IPS DF 6.9 (cell line): ENCODE measurements at places on chromosomes 12 and 14.

DNA sequence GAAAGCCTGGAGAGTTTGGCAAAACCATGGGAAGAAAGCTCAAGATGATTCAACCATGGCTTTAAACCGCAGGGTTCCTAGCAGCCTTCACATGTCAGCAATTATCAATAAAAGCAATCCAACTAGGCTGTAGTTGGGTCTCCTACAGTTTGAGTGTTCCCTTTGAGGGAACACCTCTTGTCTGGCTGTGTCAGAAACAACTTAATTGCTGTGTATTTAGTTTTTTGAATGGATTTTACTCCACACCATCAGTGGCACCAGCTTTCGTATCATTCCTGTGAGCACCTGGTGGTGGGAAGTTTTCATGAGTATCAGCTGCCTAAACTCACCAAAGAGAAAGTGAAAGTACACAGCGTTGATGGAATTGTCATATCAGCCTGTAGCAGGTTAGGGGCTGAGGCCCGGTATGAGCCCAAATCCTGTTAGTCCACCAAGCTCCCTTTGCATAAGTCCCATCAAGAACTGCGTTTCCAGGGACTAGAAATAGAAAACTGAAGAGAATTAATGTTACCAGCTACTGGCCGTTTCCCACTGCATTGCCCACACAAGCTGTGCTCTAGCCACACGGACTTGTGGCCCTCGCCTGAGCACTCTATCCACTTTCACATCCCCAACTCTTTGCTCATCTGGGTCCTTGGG, 10.9 kb upstream of the IL26 start:
- H3K36me3 ChIP-seq: no peaks in the 10 kb centered on the region
- no peak overlapping the region for H3K4me3 ChIP-seq
- DNase-seq: no peak
- H3K27ac ChIP-seq: no peak overlapping the region
- no peaks in the 10 kb centered on the region for H3K27me3 ChIP-seq
- H3K4me1 ChIP-seq: no peaks in the 10 kb centered on the region

- DNase-seq: no peak
- H3K27ac ChIP-seq: no peak overlapping the region
- H3K27me3 ChIP-seq: no peaks in the 10 kb centered on the region
- H3K4me1 ChIP-seq: no peaks in the 10 kb centered on the region
- H3K4me3 ChIP-seq: no peak overlapping the region
Measured at GRCh38 chr12:91885851-91886731, 259.6 kb downstream of the BTG1 start.

DNA sequence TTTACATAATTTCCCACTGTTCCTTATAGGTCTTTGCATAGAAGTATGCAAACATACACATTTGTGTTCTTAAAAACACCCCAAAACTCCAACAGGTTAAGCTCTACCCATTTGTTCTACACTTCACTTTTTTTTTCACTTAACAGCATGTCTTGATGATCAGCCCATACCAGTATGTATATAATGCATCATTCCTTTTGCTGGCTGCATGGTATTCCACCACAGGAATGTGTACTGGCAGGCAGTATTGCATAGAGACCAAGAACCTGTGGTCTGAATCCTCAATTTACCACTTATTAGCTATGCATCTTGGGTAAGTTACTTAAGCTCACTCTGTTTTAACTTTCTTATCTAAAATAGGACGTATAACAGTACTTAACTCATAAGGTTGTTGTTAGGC, 65.5 kb downstream of the SAMD4A start:
- no peak for DNase-seq
- H3K27me3 ChIP-seq: no peaks in the 10 kb centered on the region
- H3K27ac ChIP-seq: no peak overlapping the region
- no peaks in the 10 kb centered on the region for H3K36me3 ChIP-seq

- H3K36me3 ChIP-seq: no peaks in the 10 kb centered on the region
- no peak for DNase-seq
- no peak overlapping the region for H3K27ac ChIP-seq
- H3K4me1 ChIP-seq: peaks cover 2% of the 10 kb centered on the region; the same call in 1 of the 2 replicates
- H3K4me3 ChIP-seq: no peak overlapping the region
Measured at GRCh38 chr12:12671850-12672660, 23.9 kb downstream of the GPR19 start.

DNA sequence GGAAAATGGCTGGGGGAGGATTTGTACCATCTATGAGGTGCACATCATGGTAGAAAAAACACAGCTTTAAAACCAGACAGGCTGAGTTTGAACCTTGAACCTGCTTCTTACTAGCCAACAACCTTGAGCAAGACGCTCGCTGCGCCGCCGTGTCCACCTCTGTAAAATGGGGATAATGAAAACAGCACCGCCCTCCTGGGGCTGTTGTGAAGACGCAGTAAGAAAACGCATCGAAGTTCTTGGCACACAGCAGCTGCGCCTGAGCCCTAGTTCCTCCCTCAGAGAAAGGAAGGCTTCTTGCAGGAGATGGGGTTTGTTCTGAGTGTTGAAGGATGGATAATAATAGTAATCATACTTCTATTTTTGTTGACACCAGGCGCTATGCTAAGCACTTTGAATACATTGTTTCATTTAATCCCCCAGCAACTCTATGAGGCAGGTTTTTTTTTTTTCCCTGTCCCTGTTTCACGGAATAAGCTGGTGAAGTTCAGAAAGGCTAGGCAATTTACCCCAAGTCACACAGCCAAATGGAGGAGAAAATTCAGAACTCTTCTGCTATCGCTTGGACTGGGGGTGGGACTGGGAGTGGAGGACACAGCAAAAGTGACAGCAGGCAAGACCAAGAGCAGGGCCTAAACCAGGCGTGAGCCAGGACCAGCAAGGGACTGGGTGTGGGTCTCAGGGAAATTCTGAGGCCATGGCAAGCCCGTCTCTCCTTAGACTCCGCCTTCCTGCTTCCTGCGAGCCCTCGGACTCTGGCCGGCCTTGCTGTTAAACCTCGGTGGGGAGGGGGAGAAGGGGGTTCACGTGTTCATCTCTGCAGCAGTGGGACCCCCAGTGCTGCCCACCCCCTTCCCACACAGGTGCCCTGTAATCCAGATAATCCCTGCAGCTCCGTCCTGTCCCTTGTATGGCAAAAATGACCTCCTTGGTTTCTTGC, 97.5 kb downstream of the LRRC74A start:
- DNase-seq: no peak
- H3K27ac ChIP-seq: no peak overlapping the region
- no peaks in the 10 kb centered on the region for H3K27me3 ChIP-seq
- H3K36me3 ChIP-seq: no peaks in the 10 kb centered on the region
- H3K4me1 ChIP-seq: peaks cover 30% of the 10 kb centered on the region

DNA sequence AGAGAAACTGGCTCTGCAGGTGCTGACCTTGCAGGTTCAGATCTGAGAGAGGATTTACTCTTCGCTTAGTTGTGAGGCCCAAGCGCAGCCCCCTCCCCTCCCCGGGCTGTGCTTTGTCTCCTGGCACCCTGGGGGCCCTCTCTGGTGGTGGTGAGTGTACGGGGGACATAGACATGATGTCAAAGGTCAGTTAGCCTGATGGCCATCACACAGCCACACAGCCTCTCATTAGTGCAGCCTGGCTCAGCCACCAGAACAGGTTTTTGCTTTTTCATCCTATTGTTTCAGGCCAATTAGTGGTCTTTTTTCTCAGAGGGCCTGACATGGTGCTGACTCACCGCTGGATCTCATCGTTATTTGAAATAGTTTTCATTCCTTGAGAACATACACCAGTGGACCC, 437.9 kb downstream of the AACS start:
- H3K27ac ChIP-seq: no peak overlapping the region
- no peaks in the 10 kb centered on the region for H3K36me3 ChIP-seq
- H3K27me3 ChIP-seq: no peaks in the 10 kb centered on the region
- no peak for DNase-seq
- no peaks in the 10 kb centered on the region for H3K4me1 ChIP-seq
- no peak overlapping the region for H3K4me3 ChIP-seq

GRCh38 chr12:114671443-114672411, 12.2 kb downstream of the TBX3 start:
- H3K27me3 ChIP-seq: peaks cover 72% of the 10 kb centered on the region
- no peak overlapping the region for H3K27ac ChIP-seq
- peak overlapping the region; percentile 12; the same call in 1 of the 2 replicates for H3K4me3 ChIP-seq
- peaks cover 11% of the 10 kb centered on the region for H3K4me1 ChIP-seq
- H3K36me3 ChIP-seq: no peaks in the 10 kb centered on the region

GRCh38 chr14:90743826-90744225, 72.4 kb downstream of the TTC7B start:
- H3K4me1 ChIP-seq: no peaks in the 10 kb centered on the region
- H3K27me3 ChIP-seq: no peaks in the 10 kb centered on the region
- H3K4me3 ChIP-seq: no peak overlapping the region
- no peak for DNase-seq

GRCh38 chr12:1691123-1692007, 495 bp downstream of the ADIPOR2 start:
- no peaks in the 10 kb centered on the region for H3K27me3 ChIP-seq
- no peak for DNase-seq
- H3K36me3 ChIP-seq: no peaks in the 10 kb centered on the region
- no peaks in the 10 kb centered on the region for H3K4me1 ChIP-seq
- H3K4me3 ChIP-seq: peak overlapping the region; percentile 58; the same call in 1 of the 2 replicates

GRCh38 chr12:42560977-42561376, 28.6 kb downstream of the PRICKLE1 start:
- no peaks in the 10 kb centered on the region for H3K4me1 ChIP-seq
- no peak overlapping the region for H3K27ac ChIP-seq
- H3K4me3 ChIP-seq: no peak overlapping the region
- H3K27me3 ChIP-seq: no peaks in the 10 kb centered on the region
- H3K36me3 ChIP-seq: no peaks in the 10 kb centered on the region

GRCh38 chr12:51926718-51927117, 19.4 kb downstream of the ACVRL1 start:
- no peaks in the 10 kb centered on the region for H3K36me3 ChIP-seq
- no peak overlapping the region for H3K4me3 ChIP-seq
- peaks cover 1% of the 10 kb centered on the region; the same call in 1 of the 2 replicates for H3K4me1 ChIP-seq
- H3K27me3 ChIP-seq: no peaks in the 10 kb centered on the region

DNA sequence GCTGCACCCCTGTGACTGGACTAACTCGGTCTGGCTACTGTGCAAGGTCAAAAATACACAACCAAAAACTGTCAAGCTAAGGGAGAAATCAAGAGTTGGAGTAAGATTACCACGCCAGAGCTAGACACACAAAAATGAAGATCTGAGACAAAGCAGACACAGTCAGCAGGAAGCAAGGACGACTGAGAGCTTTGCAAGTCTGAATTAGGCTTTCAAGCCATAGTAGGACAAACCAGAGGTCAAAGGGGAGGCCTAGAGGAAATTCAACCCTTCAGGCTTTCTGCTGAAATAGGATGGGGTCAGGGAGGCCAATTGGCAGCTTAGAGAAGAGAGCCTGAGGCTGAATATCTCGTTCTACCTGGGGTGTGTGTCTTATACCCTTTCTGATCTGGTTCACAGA, 117.3 kb downstream of the LLPH start:
- H3K27me3 ChIP-seq: no peaks in the 10 kb centered on the region
- DNase-seq: no peak
- H3K36me3 ChIP-seq: no peaks in the 10 kb centered on the region
- H3K4me1 ChIP-seq: no peaks in the 10 kb centered on the region

DNA sequence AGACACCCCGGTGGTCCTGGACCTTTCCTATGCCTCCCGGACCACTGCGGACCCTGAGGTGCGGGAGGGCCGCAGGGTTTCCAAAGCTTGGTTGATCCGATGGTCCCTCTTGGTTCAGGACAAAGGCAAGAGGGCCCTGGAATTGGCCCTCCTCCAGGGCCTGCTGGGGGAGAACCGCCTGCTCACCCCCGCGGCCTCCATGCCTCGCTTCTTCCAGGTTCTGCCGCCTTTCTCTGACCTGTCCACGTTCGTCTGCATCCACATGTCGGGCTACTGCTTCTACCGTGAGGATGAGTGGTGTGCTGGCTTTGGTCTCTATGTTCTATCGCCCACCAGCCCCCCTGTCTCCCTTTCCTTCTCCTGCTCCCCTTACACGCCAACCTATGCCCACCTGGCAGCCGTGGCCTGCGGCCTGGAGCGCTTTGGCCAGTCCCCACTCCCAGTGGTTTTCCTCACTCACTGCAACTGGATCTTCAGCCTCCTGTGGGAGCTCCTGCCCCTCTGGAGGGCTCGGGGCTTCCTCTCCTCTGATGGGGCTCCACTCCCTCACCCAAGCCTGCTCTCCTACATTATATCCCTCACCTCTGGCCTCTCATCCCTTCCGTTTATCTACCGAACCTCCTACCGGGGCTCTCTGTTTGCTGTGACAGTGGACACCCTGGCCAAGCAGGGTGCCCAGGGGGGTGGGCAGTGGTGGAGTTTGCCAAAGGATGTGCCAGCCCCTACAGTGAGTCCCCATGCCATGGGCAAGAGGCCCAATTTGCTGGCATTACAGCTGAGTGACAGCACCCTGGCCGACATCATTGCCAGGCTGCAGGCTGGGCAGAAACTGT, 13.8 kb downstream of the CBLN3 start:
- H3K36me3 ChIP-seq: peaks cover 14% of the 10 kb centered on the region
- H3K27me3 ChIP-seq: no peaks in the 10 kb centered on the region
- H3K4me3 ChIP-seq: no peak overlapping the region
- H3K27ac ChIP-seq: no peak overlapping the region

- H3K27ac ChIP-seq: no peak overlapping the region
- H3K36me3 ChIP-seq: no peaks in the 10 kb centered on the region
- no peaks in the 10 kb centered on the region for H3K4me1 ChIP-seq
Measured at GRCh38 chr14:100754020-100754419, 27.3 kb downstream of the DLK1 start.

- peaks cover 5% of the 10 kb centered on the region; the same call in 1 of the 2 replicates for H3K4me1 ChIP-seq
- DNase-seq: no peak
- H3K36me3 ChIP-seq: no peaks in the 10 kb centered on the region
Measured at GRCh38 chr14:59254911-59255545, 66.6 kb downstream of the DAAM1 start.

- H3K4me3 ChIP-seq: no peak overlapping the region
- H3K27me3 ChIP-seq: no peaks in the 10 kb centered on the region
- no peaks in the 10 kb centered on the region for H3K36me3 ChIP-seq
- no peaks in the 10 kb centered on the region for H3K4me1 ChIP-seq
Measured at GRCh38 chr12:19539071-19539470, 99.8 kb downstream of the AEBP2 start.

DNA sequence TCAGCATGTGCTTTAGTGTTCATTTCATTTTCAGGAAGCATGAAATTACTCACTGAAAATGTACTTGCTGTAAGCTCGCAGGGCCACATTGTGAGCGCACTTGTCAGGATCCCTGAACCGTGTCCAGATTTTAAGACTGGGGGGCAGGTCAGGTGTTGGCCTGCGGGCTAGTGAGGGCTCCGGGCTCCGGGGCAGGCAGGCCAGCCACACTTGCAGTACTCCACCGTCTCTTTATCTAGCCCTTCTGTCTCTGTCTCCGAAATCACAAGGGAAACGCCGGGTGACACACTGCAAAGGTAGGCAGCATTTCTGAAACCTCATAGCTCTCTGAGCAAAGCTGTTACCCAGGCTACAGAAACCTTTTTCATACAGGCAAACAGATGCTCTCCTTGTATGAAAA, 98.7 kb downstream of the EML1 start:
- H3K27me3 ChIP-seq: no peaks in the 10 kb centered on the region
- DNase-seq: no peak
- no peak overlapping the region for H3K27ac ChIP-seq
- H3K4me3 ChIP-seq: no peak overlapping the region
